ENCODE measurements at places on chromosomes 12 and 14.

- DNase-seq, result no peak
Observed at GRCh38 chr12:50052964-50053363, 4.4 kb upstream of the ASIC1 start.

GRCh38 chr12:92056290-92056689, 89.4 kb downstream of the BTG1 start:
- no peak for DNase-seq

- peak; percentile 60 for DNase-seq
Observed at GRCh38 chr12:4271717-4272423, 1.7 kb upstream of the CCND2 start.

GRCh38 chr14:37968664-37969240, 239.0 kb upstream of the SSTR1 start:
- DNase-seq, result no peak

GRCh38 chr12:117835156-117835555, 133.6 kb downstream of the KSR2 start:
- no peak for DNase-seq

DNA sequence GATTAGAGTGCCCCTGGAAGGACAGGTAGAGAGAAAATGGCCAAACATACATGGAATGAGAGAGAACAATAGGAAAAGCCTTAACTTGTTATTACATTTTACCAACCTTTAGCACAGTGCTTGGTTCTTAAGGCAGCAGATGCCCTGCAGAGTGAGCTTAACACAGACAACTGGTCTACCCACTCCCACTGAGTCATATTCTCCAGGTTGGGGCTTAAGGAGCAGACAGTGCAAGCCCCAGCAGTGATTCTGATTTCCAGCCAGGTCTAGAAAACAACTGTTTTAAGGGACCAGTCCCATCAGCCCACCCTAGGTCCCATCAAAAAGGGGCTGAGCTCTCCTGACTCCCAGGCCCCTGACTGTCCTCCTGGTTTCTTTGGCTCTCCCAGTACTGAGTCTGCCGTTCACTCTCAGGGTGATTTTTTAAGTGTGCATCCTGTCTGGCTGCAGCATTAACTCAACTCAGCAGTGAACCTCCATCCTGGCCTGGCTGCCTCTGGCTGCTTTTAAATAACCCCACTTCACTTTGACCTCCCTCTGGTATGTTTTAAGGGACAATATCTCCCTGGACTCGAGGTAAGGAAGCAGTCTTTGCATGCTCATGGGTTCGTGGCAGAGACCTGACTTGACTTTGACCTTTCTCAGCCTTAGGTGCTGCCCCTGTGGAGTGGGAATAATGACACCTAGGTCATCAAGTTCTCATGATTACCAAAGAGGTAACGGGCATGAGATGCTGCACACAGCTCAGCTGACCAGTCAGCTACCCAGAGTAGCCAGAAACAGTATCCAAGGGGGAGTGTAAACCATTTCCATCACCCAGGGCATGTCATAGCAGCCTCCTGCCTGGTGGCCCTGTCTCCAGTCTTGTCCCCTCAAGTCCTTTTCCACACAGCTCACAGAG, 210.7 kb upstream of the PWP1 start:
- DNase-seq, result no peak

- DNase-seq, result no peak
Observed at GRCh38 chr14:95183532-95184412, 26.4 kb upstream of the DICER1 start.

DNA sequence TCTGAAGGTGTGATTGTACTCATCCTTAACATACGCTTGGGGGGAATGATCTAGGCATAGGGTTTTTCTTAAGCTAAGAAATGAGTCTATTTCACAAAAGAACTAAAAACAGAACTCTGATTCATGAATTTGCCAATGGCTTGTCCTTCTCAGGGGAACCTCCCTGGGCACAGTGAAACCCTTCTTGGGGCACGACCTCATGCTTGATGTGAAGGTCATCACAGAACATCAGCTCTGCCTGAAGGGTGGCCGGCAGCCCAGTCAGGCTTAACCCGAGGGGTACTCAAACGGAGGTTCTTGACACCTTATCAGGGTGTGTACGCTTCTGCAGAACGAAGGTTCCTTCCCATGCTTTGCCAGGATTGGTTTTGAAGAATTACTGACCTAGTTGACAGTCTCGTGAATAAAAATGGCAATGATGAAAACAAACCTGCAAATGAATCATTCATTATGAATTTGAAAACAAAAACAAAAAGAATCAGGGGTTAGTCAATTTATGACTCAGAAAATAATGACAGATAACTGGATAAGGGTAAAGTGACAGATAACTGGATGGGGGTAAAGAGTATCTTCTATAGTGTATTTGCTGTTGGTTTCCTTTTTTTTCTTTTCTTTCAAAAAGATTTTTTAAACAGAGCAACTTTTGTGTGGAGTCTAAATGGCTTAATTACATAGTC, 86.4 kb downstream of the GALNT8 start:
- DNase-seq, result no peak

GRCh38 chr14:56894591-56894991, 84.3 kb upstream of the OTX2 start:
- DNase-seq, result no peak

DNA sequence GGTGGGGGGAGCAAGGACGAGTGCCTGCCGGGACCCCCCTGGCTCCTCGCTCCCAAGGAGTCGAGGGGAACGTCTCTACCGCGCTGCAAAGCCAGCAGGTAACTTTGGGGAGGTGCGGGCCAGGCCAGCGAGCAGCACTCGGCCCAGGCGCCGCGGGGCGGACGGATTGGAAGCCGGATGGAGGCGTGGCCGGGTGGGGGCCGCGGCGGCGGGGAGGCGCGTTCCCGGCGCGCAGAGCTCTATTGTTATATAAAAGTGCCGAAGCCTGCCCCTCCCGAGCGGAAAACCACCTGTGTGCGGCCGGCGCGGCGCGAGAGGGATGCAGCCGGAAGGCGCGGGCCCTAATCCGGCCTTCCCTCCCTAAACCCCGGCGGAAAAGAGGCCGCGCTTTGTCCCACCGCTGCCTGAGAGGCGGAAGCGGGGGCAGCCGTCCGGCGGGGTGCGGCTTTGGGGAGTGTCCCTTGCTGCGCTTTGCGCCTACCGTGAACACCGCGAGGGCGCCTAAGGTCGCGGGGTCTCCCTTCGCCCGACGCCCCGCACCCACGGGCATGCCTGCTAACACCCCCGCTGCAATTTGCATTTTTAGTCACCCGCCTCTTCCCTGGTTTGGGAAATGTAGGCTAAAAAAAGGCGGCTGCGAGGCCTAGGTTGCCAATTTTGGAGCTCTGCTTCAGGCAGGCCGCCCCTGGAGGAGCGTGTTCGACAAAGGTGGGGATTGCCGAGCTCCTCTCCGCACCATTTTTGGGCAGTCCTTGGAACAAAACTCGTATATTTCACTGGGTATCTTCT, 1.7 kb upstream of the DUSP6 start:
- no peak for DNase-seq

DNA sequence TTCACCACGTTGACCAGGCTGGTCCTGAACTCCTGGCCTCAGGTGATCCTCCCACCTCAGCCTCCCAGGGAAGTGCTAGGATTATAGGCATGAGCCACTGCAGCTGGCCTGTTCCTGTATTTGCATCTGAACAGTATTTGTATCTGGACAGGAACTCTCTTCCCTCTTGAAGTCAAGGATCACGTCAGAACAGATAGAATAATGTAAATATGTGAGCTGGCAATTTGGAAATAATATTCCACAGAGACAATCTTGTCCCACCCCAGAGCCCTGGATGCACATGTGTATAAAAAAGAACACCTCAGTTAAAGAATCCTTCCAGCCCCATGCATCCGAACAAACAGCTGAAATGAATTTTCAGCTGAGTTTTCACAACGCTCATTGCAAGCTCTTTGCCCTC, 118.3 kb downstream of the VEZT start:
- no peak for DNase-seq

DNA sequence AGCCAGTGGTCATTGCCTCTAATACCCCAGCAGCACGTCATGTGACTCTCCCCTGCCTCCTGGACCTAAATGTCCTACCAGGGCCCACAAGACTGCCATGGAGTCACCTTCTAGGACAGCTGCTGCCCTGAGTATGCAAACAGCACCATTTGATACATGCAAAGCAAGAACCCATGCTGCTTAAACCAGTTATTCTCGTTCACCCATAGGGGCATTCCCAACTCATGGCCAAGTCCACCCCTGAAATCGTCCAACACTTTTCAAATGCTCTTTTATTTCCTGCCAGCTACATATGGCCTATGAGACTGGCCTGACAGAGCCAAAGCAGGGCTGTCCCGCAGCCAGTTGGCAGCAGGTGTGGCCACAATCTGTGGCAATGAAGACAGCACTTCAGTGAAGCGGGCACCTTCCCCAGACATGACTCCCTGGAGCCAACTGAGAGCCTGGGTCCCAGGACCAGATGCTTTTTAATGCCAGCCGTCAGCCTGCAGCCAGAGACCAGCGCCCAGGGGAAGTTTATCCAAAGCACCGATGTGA, 99.9 kb downstream of the BCAT1 start:
- no peak for DNase-seq

- no peak for DNase-seq
Observed at GRCh38 chr12:114440270-114441038, 34.5 kb upstream of the TBX5 start.

DNA sequence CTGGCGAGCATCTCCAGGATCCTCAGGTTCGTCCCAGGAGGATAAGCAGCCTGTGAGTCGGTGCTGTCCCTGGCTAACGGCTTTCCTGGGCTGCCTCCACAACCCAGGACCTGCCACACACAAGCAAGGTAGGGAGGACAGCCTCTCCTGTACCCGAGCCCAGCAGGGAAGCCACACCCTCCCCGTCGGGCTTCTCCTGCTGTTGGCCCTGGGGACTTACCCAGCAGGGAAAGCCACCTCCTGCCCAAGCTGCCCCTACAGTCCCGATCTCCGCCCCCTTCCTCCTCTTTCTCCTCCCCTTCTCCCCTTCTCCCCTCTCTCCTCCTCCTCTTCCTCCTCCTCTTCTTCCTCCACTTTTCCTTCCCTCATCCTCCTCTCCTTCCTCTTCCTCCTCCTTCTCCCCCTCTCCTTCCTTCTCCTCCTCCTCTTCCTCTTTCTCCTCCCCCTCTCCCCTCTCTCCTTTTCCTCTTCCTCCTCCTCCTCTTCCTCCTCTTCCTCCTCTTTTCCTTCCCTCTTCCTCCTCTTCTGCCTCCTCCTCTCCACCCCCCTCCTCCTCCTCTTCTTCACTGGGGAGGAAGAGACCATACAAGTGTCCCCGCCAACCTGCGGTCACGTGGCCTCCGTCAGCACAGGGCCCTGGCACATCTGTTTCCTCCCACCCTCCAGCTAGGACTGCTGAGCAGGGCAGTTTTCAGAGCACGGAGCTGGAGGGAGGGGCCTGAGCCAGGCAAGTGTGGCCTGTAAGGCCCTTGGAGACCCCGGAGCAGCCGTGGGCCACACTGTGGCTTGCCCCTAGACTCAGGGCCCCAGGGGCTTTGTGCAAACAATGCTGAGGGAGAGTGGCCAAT, 17.3 kb upstream of the RFLNA start:
- DNase-seq, result no peak

DNA sequence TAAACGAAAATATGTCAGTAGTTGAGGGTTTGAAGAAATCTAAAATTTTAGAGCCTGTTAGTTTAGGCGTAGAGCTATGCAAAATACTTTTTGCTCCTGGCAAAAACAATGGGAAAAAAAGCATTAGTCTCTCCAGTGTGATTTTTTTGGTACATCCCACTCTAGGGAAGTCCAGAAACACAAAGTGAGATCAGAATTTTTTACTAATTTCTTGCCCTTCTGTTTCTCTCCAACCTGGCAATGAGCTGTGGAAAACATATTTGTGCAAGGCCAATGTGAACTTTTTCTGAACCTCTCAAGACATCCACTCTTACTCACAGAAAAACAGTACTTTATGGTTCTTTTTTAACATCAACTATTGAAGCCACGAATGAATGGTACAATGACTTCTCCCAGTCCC, 56.9 kb upstream of the DCN start:
- no peak for DNase-seq

GRCh38 chr14:102584871-102585869, 7.3 kb upstream of the RCOR1 start:
- no peak for DNase-seq

- DNase-seq, result no peak
Observed at GRCh38 chr12:93855261-93855660, 178.1 kb downstream of the CRADD start.

DNA sequence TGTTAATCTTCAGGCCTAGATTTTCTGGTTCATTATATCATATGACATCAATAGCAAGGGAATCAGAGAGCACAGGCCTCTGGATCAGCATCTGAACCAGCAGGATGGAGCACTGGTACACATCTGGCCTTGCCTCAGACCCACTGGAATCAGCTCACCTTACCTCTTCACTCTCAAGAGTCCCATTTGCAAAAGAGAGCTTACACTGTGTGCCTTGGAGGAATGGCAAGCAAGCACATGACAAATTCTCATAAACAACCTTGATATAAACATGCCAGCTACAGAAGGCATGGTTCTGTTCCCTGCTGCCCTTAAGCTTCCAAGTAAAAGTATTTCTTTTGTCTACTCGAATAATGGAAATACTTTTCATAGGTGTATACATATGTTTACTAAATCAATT, 128.6 kb upstream of the CPM start:
- DNase-seq, result no peak

- no peak for DNase-seq
Observed at GRCh38 chr12:94290353-94290752, 142.0 kb downstream of the PLXNC1 start.

GRCh38 chr12:47276621-47277309, 197.0 kb upstream of the AMIGO2 start:
- peak; percentile 57 for DNase-seq

DNA sequence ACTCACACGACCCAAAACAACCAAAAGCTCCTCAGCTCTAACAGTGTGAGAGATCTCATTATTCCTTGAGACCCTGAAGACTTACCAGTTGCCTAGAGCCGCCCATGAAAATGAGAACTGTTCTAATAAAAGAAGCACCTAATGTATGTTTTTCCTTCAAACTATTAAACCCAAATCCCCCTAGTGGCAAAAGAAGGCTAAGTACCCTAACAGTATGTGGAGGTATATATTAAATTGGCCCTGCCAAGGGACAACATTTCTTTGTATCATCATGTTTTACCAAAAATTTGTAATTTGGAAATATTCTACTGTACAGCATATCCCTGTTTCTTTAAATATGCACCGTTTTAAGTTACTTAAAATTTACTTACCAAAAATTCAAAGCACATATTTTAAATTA, 38.0 kb upstream of the PPFIA2 start:
- DNase-seq, result no peak

DNA sequence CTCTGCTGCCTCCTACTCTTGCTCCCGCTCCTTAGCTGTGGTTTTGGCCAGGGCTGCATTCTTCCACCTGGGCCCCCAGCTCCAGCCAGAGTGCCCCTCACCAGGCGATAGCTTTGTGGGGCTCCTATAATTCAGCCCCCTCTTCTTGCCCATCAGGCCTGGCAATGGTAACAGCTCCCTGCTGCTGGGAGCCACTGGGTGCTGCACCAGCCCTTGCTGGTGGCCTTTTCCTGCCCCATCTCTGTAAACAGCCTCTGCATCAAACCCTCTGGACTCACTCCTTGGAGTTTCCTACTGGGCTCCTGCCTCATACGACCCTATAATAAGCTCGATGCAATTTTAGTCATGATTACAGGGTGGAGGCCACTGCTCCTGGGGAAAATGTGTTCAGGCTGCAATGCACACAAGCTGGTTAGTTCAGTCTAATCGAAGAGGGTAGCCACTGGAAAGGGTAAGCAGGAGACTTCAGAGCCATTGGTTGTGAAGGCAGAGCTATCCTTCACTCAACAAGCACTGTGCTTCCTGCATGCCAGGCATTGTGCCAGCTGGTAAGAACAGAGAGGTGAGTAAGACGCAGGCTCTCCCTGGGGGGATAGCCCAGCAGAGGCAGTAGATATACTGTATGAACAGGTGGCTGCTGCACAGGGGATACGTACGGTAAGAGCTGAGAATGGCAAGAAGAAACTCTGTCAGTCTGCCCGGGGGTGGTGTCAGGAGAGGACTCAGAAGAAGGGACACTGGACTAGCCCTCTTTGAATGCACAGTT, 24.7 kb downstream of the CLMN start:
- no peak for DNase-seq

Measured in HTR-8/SVneo (cell line).